ENCODE measurements at places on chromosomes 4 and X. TPM values are rescaled to one million over a fixed set of nuclear protein-coding genes. Genes with fewer than 3 reads are reported as not detected.

AIMP1 gene
- 49.5 TPM for total RNA-seq

SLC4A4 gene
- total RNA-seq, result 3.1 TPM

SERPINA7 gene
- not detected for total RNA-seq

PLP1 gene
- total RNA-seq, result not detected

PHOX2B gene
- total RNA-seq, result not detected

MAGEB10 gene
- not detected for total RNA-seq

OTC gene
- total RNA-seq, result not detected

TRIML2 gene
- total RNA-seq, result not detected

REPS2 gene
- 0.10 TPM for total RNA-seq

SH3RF1 gene
- total RNA-seq, result not detected

AKAP4 gene
- not detected for total RNA-seq

NPNT gene
- total RNA-seq, result not detected

EMCN gene
- not detected for total RNA-seq

CFAP99 gene
- total RNA-seq, result 0.08 TPM

EOLA1 gene
- 36.4 TPM for total RNA-seq

GAGE13 gene
- total RNA-seq, result not detected

SPINK2 gene
- total RNA-seq, result 1.0 TPM

ZNF330 gene
- total RNA-seq, result 48.9 TPM

CC2D2A gene
- total RNA-seq, result not detected

ATP2B3 gene
- total RNA-seq, result not detected

VSIG4 gene
- not detected for total RNA-seq

CABS1 gene
- total RNA-seq, result not detected

ADAM29 gene
- not detected for total RNA-seq

SCML1 gene
- 0.50 TPM for total RNA-seq

CT45A2 gene
- not detected for total RNA-seq

GLRA3 gene
- total RNA-seq, result not detected

ODAM gene
- not detected for total RNA-seq

NPY1R gene
- total RNA-seq, result not detected

GC gene
- total RNA-seq, result not detected

RHOXF2B gene
- total RNA-seq, result not detected

KIF4A gene
- total RNA-seq, result 34.0 TPM

ERAS gene
- not detected for total RNA-seq

MAGEA10 gene
- total RNA-seq, result not detected

METTL14 gene
- 44.3 TPM for total RNA-seq

Data from activated CD4-positive, alpha-beta memory T cell treated with anti-CD3 and anti-CD28 coated beads, Interleukin-2, amount 10 ng/mL, durations not matched to agents 7 days and 5 days (primary cell).